ENCODE measurements at places on chromosomes 1 and 21.

- no peak for DNase-seq
Observed at GRCh38 chr1:97603218-97603617, 317.6 kb downstream of the DPYD start.

- no peak for DNase-seq
Observed at GRCh38 chr21:45465611-45466329, 60.8 kb downstream of the COL18A1 start.

DNA sequence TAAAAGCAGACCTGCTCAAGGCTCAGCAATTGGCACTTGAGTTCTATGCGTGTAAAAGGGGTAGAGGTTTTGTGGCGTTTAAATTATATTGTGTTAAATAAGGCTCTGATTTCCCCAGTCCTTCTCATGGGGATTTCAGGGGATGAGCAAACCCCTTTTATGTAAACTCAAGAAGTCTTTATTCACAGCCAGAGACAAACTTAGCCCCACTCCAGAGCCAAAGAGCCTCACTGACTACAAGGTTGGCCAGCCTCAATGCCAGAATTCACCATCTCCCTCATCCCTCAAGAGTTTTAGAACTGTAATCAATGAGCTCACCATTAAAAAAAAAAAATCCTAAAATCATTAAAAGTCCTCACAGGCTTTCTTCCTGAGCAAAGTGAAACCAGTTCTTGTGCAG lies 107.8 kb downstream of the SLC30A10 start:
- no peak for DNase-seq

DNA sequence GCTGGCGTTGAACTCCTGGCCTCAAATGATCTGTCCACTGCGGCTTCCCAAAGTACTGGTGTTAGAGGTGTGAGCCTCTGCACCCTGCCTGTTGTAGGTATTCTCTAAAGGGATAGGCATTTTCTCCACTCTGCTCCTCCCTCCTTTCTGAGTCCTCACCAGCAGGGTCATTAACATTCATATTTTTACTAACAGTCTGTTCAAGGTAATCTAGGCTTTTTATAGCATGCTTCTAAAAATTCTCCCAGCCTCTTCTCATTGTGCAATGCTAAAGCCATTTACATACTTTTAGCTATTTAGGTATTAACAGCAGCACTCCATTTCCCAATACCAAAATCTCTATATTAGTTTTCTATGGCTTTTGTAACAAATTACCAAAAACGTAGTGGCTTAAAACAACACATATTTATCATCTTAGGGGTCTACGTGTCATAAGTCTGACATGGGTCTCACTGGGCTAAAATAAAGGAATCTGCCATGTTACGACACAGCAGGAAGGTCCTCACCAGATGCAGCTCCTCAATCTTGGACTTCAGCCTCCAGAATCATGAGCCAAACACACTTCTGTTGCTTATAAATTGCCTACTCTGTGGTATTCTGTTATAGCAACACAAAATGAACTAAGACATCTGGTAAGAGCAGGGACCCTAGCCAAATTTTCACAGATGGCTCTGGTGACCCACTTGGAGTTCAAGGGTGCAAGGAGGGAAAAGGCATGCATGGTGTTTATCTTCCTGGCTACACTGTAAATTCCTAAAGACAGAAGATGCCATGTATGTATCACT lies 2.9 kb upstream of the SLC2A7 start:
- DNase-seq, result no peak

DNA sequence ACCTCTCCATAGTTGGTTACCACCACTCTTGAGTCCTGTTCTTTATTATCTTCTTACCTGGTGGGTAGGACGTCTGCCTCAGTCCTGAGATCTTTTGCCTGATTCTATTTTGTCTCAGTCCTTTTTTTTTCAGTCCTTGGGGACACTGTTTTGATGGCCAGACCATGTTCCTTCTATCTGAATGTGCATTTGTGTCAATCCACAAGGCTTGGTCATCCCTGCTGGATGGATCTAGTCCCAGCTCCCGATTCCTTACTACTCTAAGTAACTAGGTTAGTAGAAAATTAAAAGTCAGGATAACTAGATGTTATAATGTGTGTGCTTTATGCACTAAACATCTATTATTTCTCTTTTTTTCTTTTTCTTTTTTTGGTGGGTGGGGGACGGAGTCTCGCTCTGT lies 28.1 kb upstream of the AK4 start:
- DNase-seq, result no peak

DNA sequence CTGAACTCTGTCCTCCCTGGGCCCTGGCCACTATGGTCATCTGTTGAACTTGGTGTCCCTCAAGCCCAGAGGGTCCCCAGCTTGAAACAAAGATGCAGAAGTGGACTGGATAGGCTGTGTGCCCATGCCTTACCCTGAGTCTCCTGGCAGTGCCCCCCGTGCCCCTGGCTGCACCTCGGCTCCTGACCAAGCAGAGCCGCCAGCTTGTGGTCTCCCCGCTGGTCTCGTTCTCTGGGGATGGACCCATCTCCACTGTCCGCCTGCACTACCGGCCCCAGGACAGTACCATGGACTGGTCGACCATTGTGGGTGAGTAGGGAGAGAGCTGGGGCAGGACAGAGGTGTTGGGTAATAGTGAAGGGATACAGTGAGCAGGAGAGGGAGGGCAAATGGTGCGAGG lies 10.7 kb downstream of the TIE1 start:
- DNase-seq, result no peak

DNA sequence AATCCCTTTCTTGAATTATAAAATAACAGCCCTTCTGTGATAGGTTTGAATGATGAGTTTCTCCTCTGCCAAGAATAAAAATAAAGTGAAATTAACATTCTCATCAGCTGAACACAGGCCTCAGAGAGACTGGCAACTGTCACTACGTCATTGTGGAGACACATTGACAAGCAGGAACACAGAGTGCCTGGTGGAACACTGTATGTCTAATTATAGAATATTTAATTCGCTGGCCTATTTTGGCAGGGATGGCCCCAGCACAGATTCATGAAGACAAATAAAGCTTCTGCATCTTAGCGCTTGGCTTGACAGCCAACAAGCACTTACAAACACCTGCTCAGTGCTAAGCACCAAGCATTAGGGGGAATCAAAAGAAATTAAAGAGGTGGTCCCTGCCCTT lies 52.0 kb upstream of the SMYD2 start:
- DNase-seq, result no peak

GRCh38 chr1:220809187-220809550 lies 22.5 kb downstream of the MTARC1 start:
- DNase-seq, result no peak

- DNase-seq, result no peak
Observed at GRCh38 chr1:30476911-30477459, 246.4 kb downstream of the MATN1 start.

- DNase-seq, result no peak
Observed at GRCh38 chr1:41738006-41738405, 180.7 kb downstream of the HIVEP3 start.

- DNase-seq, result no peak
Observed at GRCh38 chr1:3578433-3578805, 32.9 kb downstream of the MEGF6 start.

Data from inflammatory macrophage treated with lipopolysaccharide for 4 hours (primary cell).